ENCODE measurements at places on chromosomes 5 and 9.

- no peak for DNase-seq
Observed at GRCh38 chr5:154795235-154795596, 40.0 kb downstream of the LARP1 start.

GRCh38 chr5:14296533-14297331 lies 153.6 kb downstream of the TRIO start:
- no peak for DNase-seq

DNA sequence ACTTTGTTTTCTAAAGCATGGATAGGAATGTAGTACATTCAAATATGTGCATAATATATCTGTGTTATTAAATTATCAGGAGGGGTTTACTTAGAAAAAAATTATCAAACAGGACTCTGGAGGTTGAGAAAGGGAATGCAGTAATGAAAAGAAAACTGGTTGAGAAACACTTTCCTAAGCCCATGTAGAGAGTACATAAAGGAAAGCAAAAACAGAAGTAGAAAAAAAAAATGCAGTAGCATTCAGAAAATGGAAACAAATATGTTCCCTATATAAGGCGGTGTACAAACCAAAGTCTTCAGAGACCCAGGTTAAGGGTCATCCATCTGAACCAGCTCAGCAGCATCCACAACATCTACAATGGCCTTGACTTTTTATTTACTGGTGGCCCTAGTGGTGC lies at the start of gene IFNA8:
Gene IFNA8, plus strand, starts transcription at position 301 of the 400 bp plus-strand sequence. Its CDS starts 60 bp downstream, at position 361.
- DNase-seq = no peak

DNA sequence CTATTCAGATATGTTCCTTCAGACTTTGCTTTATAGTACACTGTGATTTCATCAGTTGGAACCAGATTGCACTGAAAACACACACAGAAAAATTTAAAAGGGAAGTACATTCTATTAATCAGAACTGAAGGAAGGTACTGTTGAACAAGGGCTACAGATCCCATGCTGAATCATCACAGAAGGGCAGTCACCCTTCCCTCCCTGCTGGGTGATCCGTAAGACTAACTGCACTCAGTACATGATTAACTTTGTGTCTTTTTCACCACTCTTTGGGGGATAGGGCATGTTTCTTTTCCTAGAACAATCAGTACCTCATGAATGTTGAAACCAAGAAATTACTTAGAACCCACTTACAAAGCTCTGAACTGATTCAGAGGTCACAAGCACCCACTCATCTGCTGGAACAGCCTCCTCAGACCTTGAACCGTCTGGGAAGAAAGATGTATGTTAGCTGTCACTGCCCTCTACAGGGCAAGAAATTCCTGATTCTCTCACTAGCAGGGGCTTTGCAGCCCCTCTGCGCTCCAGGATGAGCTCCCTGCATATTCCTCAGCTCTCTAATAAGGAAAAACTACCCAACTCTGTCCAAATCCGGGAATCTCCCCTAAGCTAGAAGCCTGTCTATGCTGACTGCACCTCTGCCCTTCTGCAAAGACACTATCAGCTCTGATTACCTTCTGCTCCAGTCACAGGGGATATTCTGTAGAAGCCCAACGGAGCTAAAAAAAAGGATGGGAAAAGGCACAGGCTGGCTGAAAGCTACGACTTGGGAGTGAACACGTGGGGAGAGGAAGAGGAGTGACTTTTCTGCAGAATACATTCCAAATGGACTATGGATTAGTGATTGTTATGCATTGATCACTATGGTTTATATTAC lies 51.0 kb downstream of the IARS1 start:
- no peak for DNase-seq

DNA sequence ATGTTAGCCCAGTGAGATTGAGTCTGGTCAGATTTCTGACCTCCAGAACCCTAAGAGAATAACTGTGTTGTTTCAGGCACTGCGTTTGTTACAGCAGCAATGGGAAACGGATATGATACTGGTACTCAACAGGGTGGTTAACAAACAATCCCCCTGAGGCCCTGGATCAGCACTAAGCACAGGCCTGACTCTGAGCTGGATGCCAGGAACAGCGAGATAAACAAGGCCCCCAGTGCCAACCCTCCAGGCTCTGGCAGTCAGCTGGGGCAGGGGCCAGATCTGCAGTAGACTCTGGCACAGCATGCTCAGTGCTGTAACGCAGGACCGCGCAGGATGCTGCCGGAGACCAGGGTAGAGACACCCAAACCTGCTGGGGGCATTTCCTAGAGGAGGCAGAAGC lies 22.1 kb downstream of the CPLX2 start:
- DNase-seq = no peak

GRCh38 chr9:113219969-113220368 lies 1.1 kb downstream of the FKBP15 start:
- DNase-seq = no peak
